ENCODE measurements at places on chromosomes 1 and 21. TPM values are rescaled to one million over a fixed set of nuclear protein-coding genes. Genes with fewer than 3 reads are reported as not detected.

DNA sequence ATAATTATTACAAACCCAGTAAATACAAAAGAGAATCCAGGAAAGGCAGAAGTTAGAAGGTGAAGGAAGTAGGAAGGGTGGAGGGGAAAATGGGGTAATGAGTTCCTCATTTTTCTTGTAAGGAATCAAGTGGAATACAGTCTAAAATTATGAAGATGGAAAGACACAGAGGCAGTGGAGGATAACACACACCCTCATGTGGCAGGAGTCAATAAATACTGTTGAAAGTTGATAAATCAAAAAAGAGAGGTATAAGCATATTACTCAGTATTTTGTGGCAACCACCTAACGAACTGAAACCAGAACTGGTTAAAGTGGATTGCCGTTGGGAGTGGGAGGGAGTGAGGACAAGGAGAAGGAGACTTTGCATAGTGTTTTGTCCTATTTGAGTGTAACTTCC lies 78.6 kb upstream of the SLC44A3 start:
- H3K4me1 ChIP-seq, result peaks cover 22% of the 10 kb centered on the region
- no peak for DNase-seq
- H3K36me3 ChIP-seq, result no peaks in the 10 kb centered on the region

- DNase-seq, result no peak
- H3K27ac ChIP-seq, result no peak overlapping the region
- no peak overlapping the region for H3K4me3 ChIP-seq
- H3K27me3 ChIP-seq, result no peaks in the 10 kb centered on the region
Measured at GRCh38 chr1:66214901-66215300, 319.1 kb upstream of the SGIP1 start.

DNA sequence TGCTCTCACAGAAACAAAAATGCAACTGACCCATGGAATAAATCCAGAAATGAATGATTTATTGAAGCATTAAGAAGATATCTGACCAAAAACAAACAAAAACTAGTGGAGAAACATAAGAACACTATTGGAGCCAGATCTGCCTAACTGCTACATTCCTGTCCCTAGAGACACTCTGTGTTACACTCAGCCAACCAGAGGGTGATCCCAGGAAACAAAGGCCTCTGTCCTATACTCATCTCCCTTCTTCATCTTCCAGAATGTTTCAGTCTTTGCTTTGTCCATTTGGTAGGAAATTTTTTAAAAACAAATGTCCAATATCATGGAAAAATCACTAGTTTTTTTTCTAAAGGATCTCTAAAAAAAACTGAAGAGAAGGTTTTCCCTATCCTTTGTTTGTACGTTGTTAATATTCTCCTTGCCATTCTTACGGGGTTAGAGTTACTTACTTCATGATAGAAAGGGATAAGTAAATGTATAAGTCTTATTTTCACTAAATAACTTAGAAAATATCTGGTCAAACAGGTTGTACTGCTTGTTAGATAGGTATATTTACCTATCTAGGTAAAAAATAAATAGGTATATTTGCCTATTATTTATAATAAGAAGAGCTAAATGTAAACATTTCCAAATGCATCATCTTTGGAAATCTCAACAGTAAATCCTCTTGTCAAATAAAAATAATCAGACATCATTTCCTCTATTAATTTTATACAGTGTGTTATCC lies 59.1 kb downstream of the NME7 start:
- no peaks in the 10 kb centered on the region for H3K4me1 ChIP-seq
- no peak for DNase-seq
- peaks cover 3% of the 10 kb centered on the region for H3K36me3 ChIP-seq

DNA sequence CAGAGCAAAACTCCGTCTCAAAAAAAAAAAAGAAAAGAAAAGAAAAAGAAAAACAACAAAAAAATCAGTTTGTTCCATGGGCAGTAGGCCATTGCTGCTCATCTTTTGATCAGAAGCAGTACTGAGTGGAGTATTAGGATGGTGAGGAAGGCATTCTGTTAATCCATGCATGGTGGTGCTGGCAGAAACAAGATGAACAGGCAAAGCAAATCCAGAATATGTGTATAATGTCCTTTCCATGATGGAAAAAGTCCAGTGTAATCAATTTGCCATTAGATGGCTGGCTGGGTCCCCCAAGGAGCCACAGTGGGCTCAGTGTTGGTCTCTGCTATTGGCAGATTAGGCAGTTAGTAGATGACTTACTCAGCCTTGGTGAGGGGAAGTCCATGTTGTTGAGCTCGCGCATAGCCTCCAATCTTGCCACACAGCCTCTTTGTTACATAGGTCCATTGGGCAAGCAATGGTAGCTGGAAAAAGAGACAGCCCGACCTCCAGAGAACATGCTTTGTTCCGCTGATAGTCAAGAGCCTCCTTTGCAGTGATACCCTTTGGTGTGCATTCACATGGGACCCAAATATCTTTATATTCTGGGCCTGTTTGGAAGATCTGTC lies 23.3 kb downstream of the H3-3A start:
- no peaks in the 10 kb centered on the region for H3K27me3 ChIP-seq
- H3K27ac ChIP-seq, result no peak overlapping the region
- H3K36me3 ChIP-seq, result no peaks in the 10 kb centered on the region
- peaks cover 14% of the 10 kb centered on the region for H3K4me1 ChIP-seq
- no peak for DNase-seq

DNA sequence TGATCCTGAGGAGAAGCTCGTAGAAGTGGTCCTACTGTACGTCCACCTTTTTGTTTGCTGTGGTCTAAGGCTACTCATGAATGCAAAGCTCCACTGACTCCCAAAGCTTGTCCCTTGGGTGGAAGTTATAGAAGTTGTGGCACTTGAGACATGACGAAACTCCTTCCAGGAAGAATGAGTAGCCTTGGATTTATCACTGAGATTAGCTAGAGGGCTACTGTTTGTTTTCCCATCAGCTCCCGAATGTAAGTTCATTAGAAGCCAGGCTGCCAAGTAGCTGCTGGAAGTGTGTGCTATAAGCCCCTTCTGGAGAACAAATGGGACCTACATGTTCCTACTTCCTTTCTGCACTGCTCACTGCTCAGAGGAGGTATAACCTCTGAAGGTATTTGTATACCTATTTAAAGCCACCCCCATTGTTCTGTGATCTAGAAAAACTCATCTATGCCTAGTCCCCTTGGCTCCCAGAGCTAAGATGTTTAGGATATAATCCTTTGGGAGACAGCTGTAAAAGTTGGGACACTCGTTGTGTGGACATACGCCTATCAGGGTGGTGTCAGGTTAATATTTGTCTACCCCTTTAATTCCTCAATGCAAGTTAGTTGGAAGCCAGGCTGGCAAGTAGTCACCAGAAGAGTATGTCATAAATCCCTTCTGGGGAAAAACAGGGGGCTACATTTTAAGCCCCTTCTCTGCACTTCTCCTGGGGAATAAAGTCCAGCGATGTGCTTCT lies 72.9 kb downstream of the SCMH1 start:
- no peaks in the 10 kb centered on the region for H3K36me3 ChIP-seq
- H3K4me1 ChIP-seq, result no peaks in the 10 kb centered on the region
- no peaks in the 10 kb centered on the region for H3K27me3 ChIP-seq
- DNase-seq, result no peak
- H3K4me3 ChIP-seq, result no peak overlapping the region

GRCh38 chr1:81802707-81803430 lies 2.1 kb downstream of the ADGRL2 start:
- H3K4me1 ChIP-seq, result peaks cover 30% of the 10 kb centered on the region
- peak overlapping the region; percentile 94 for H3K27ac ChIP-seq
- DNase-seq, result no peak
- H3K36me3 ChIP-seq, result no peaks in the 10 kb centered on the region
- H3K27me3 ChIP-seq, result no peaks in the 10 kb centered on the region

GRCh38 chr1:147168626-147169058 lies 3.6 kb downstream of the PRKAB2 start:
- peaks cover 4% of the 10 kb centered on the region for H3K36me3 ChIP-seq
- no peak overlapping the region for H3K27ac ChIP-seq
- DNase-seq, result no peak
- no peaks in the 10 kb centered on the region for H3K27me3 ChIP-seq

GRCh38 chr1:215807911-215808436 lies 240.9 kb downstream of the KCTD3 start:
- no peaks in the 10 kb centered on the region for H3K36me3 ChIP-seq
- DNase-seq, result no peak
- H3K4me3 ChIP-seq, result no peak overlapping the region
- no peak overlapping the region for H3K27ac ChIP-seq

DNA sequence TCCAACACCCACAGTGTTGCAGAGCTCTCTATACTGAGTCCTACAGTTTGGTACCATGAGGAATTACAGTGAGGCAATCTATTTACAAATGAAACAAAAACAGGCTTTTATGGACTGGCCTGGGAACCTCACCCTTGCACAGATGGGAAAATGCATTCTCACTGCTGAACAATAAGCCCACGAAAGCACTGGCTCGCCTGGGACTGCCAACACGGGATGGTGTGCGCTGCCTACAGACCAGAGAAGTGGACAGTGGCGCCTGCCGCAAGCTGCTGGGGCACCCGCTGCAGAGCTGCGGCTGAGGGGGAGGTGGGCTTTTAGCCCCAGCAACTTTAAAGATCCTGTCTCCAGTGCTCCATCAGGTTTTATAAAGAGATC lies 28.5 kb upstream of the ABCG1 start:
- peaks cover 11% of the 10 kb centered on the region for H3K4me1 ChIP-seq
- H3K4me3 ChIP-seq, result no peak overlapping the region
- H3K27me3 ChIP-seq, result no peaks in the 10 kb centered on the region

DNA sequence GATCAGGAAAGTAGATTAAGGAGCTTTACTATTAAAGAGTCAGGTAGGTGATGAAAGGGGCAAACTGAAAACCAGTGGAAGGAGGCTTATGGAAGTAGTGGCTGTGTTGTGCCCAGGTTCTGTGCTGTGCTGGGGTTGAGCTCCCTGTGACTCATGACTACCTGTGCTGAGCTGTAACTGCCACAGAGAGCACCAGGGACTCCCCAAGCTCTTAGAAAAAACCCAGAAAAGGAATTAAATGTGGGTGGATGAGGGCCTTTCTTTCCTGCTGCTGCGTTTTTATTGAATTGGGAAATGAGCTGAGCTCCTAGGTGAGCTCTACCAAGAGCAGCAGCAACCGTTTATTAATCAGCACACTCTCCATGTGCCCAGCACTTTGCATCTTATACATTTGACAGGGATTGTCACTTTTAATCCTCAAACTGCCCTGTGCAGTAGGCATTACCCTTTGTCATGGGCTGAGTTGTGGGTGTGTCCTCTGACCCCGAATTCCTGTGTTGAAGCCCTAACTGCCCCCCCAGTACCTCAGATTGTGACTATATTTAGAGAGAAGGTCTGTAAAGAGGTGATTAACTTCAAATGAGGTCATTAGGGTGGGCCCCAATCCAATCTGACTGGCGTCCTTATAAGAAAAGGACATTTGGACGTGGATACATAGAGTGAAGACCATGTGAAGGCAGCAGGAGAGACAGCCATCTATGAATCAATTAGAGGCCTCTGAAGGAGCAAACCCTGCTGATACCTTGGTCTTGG lies 65.4 kb downstream of the AK4 start:
- no peak overlapping the region for H3K4me3 ChIP-seq
- peaks cover 40% of the 10 kb centered on the region for H3K4me1 ChIP-seq
- H3K27ac ChIP-seq, result no peak overlapping the region

- H3K36me3 ChIP-seq, result no peaks in the 10 kb centered on the region
- no peak overlapping the region for H3K4me3 ChIP-seq
- H3K27ac ChIP-seq, result no peak overlapping the region
- H3K27me3 ChIP-seq, result no peaks in the 10 kb centered on the region
- DNase-seq, result peak; percentile 34
Measured at GRCh38 chr1:165816826-165817497, 10.5 kb upstream of the UCK2 start.

GRCh38 chr1:246954126-246954525 lies 22.4 kb upstream of the AHCTF1 start:
- H3K27ac ChIP-seq, result no peak overlapping the region
- no peak overlapping the region for H3K4me3 ChIP-seq
- DNase-seq, result no peak
- H3K36me3 ChIP-seq, result no peaks in the 10 kb centered on the region
- H3K4me1 ChIP-seq, result peaks cover 1% of the 10 kb centered on the region
- no peaks in the 10 kb centered on the region for H3K27me3 ChIP-seq

- H3K4me3 ChIP-seq, result no peak overlapping the region
- H3K27me3 ChIP-seq, result no peaks in the 10 kb centered on the region
- DNase-seq, result no peak
- no peak overlapping the region for H3K27ac ChIP-seq
- no peaks in the 10 kb centered on the region for H3K36me3 ChIP-seq
Measured at GRCh38 chr1:161718559-161719324, 2.6 kb upstream of the FCRLB start.

- H3K27ac ChIP-seq, result no peak overlapping the region
- H3K36me3 ChIP-seq, result peaks cover 15% of the 10 kb centered on the region
- no peaks in the 10 kb centered on the region for H3K27me3 ChIP-seq
Measured at GRCh38 chr1:52502789-52503188, 50.1 kb downstream of the TUT4 start.

GRCh38 chr1:162993846-162994245 lies 75.3 kb upstream of the RGS4 start:
- no peaks in the 10 kb centered on the region for H3K4me1 ChIP-seq
- no peak overlapping the region for H3K27ac ChIP-seq
- no peaks in the 10 kb centered on the region for H3K36me3 ChIP-seq
- DNase-seq, result no peak
- no peaks in the 10 kb centered on the region for H3K27me3 ChIP-seq
- H3K4me3 ChIP-seq, result no peak overlapping the region

GRCh38 chr1:206635978-206636345 lies 626 bp downstream of the DYRK3 start:
- peaks cover 16% of the 10 kb centered on the region for H3K36me3 ChIP-seq
- H3K27ac ChIP-seq, result peak overlapping the region; percentile 81
- no peaks in the 10 kb centered on the region for H3K27me3 ChIP-seq
- no peak for DNase-seq

DNA sequence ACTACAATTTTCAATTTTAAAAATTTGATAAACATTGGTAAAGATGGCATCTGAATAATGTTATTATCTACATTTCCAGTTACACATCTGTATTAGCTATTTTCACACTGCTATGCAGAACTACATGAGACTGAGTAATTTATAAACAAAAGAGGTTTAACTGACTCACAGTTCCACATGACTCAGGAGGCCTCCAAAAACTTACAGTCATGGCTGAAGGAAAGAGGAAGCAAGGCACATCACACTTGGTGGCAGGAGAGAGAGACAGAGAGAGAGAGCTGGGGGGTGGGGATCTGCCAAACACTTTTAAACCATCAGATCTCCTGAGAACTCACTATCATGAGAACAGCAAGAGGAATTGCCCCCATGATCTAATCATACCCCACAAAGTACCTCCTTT lies 850.0 kb downstream of the LTN1 start:
- peaks cover 36% of the 10 kb centered on the region for H3K4me1 ChIP-seq
- DNase-seq, result no peak
- no peak overlapping the region for H3K4me3 ChIP-seq
- no peaks in the 10 kb centered on the region for H3K27me3 ChIP-seq

The CFAP45 gene
- total RNA-seq, result 0.17 TPM

The C1orf167 gene
- not detected for total RNA-seq

The C1orf210 gene
- not detected for total RNA-seq

The ATAD3C gene
- total RNA-seq, result 0.32 TPM

The FBXO2 gene
- total RNA-seq, result 5.7 TPM

The SAMSN1 gene
- 22.5 TPM for total RNA-seq

The MIXL1 gene
- total RNA-seq, result not detected

The TMCO1 gene
- total RNA-seq, result 45.7 TPM

The PDPN gene
- 6.9 TPM for total RNA-seq
